Activated CD4-positive, alpha-beta T cell treated with anti-CD3 and anti-CD28 coated beads for 24 hours (primary cell): ENCODE measurements at places on chromosomes 11 and 22.

GRCh38 chr11:66429983-66430602 is 8.6 kb downstream of the MRPL11 start:
- peak; percentile 79 for DNase-seq

- DNase-seq, result no peak
These were observed 1.9 kb downstream of the SLC25A45 start for GRCh38 chr11:65380460-65381119.

DNA sequence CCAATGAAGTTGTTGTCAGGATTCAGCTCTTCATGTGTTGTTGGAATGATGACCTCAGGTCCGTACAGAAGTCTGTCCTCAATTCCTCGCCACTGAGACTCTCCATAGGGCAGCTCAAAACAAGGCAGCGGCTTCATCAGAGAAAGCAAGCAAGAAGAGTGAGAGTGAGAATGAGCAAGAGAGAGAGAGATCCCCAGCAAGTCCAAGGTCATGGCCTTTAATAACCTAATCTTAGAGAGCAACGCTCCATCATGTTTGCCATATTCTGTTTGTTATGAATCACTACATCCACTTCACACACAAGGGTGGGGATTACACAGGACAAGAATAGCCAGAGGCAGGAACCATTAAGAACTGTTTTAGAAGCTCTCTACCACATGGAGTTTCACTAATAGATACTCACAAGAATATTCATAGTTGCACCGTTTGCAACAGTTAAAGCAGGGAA is 23.3 kb upstream of the MMP7 start:
- no peak for DNase-seq

GRCh38 chr22:46250783-46251125 is 661 bp upstream of the CDPF1 start:
- DNase-seq, result no peak

- DNase-seq, result no peak
These were observed 7.7 kb downstream of the MUC2 start for GRCh38 chr11:1082346-1082727.

DNA sequence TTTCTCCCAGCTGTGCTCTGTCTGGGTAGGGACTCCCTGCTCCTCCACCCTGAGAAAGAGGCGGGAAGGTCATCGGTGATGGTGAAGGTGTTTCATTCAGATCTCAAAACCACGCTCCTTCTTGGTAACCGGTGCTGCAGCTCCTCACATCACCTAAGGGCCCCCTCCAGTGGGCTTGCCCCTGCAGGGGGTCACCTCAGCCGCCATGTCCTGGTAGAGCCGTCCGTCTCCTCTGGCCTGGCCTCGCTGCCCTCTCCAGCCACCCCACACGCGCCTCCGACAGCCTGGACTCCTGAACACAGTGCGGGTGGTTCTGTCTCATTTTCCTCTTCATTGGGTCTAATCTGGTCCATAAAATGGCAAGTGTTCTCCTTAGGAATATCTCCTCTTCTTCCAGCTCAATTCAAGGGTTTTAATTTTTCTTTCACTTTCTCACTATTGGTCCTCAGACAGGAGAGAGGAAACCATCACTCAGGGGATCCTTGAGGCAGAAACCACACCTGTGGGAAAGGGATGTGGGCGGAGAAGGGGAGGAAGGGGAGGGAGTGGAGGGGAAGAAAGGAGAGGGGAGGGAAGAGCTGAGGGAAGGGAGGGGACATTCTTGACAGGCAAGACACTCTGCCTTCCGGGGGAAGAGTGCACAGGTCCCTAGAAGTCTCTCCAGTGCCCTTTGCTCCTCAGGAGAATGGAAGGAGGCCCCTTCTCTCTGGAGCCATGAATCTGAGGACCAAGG is 1338.4 kb downstream of the TBC1D22A start:
- DNase-seq, result no peak

DNA sequence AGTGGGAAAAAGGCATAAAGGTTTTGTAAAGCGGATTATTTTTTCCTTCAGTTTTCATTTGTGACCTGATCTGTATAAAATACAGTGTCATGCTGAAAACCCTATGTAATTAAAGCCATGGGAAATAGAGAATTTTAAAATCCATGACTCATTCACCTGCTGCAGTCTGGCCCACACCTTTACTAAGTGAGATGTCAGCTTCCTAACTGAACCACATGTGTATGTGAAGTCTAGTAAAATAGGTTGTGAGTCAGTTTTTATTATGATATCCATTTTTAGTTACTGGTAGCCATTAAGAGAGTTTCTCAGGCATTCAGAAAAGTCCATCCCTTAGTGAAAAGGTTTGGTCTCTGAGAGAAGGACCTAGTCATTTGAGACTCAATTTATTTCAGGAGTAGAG is 60.9 kb downstream of the TRIM44 start:
- no peak for DNase-seq

DNA sequence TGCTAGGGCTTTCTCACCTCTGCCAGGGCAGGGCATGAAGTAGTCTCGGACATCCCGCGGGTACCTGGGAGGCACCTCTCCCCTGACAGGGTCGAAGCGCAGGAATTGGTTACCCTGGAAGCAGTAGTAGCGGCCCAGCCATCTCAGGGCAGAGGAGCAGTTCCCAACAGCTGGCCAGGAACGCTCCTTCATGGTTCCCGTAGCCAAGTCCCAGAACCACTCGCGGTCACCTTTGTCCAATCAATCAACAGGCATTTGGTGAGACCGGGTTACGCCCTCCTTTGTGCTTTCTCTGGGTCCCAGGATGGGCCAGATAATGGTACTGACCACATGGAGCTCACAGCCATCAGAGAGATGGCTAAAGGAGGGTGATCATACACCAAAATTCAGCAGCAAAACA is 3.4 kb downstream of the HPX start:
- no peak for DNase-seq

DNA sequence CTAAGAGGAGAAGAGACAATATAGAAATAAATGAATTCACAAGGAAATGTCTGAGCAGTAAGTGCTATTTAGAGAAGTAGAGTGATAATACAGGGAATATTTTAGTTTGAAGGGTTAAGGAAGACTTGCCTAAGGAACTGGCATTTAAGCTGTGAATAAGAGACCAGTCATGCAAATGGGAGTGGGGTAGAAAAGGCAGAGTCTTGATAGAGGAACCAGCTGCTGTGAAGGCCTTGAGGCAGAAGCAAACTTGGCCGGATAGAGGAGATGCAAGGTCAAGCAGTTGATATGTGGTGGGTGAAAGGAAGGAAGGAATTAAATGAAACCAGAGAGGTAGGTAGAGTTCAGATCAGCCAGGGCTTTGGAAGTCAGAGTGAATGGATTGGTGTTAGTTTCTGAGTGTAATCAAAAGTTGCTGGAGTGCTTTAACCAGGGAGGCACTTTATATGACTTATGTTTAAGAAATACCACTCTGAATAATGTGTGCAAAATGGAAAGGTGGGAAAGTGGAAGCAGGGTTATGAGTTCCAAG is 198.4 kb upstream of the SESN3 start:
- no peak for DNase-seq

DNA sequence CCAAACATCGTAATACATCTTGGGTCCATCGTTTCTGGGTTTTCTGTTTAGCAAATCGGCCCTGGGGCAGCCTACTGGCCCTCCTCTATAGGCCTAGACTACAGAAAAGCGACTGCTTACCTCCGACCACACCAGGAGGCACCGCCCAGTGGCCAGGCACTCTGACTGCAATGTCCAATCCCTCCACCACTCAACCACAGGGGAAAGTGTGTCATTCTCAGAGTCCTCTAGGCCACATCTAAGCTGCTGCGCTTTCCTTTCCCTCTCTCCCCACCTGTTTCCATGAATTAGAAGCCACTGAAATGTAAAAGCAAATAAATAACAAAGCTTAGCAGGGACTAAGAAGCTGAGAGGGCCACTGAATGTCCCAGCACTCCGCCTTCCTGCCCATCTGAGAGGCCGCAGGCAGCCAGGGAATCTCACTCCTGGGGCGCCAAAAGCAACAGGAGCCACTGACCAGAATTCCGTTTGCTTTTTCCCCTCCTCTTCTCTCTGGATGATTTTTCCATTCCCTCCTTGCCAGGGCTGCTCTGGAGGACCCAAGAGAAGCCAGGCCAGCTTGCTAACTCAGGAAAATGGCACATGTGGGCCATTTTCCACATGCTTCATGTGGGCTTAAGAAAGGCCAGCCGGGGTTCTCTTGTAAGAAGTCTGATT is 50.1 kb upstream of the FLI1 start:
- no peak for DNase-seq

DNA sequence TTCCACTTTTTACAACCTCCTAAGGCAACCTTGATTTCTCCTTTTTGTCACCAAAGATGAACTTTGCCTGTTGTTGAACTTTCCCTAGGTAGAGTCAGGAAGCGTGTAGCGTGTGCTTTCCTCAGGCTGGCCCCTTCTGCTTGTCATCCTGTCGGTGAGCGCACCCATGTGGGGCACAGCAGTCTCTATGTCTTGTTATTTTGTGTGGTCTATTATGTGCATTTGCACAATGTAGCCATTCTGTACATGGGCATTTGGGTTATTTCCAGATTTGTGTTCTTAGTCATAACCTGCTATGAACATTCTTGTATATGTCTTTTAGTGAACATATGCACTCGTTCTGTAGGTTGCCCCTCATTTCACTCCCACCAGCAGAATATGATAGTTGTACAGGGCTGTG is 34.9 kb downstream of the CABIN1 start:
- no peak for DNase-seq

- DNase-seq, result no peak
These were observed 8.4 kb downstream of the CRYBA4 start for GRCh38 chr22:26629988-26630761.

GRCh38 chr11:36212564-36213392 is 76.4 kb downstream of the COMMD9 start:
- no peak for DNase-seq

- DNase-seq, result no peak
These were observed 29.8 kb downstream of the MUC6 start for GRCh38 chr11:1006762-1007161.

DNA sequence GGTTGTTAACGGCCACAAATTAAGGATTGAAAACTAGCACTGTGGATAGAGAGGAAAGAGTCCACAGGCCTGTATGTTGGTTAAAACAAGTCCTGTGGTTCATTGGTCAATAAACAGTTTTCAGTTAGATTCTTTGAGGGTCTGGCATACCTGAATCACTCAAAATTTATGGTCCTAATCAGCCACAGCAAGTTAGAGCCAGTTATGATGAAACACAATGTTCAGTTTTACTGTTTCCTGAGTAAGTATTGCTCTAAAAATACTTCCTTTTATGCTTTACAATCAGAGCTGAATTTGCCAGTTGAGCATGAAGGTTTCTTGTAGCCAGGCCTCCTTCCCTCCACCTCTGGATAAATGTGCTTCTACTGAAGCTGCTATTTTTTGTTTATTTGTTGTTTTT is 12.9 kb upstream of the CAT start:
- DNase-seq, result no peak

GRCh38 chr22:32589007-32589406 is 114.4 kb downstream of the FBXO7 start:
- DNase-seq, result no peak

- no peak for DNase-seq
These were observed 92.9 kb upstream of the THY1 start for GRCh38 chr11:119515771-119516400.

GRCh38 chr11:125111343-125112207 is at the start of gene TMEM218:
TSS of gene TMEM218 (minus strand) at chr11:125111626. CDS start at chr11:125102241, 9,385 bp downstream.
- DNase-seq, result peak; percentile 95

DNA sequence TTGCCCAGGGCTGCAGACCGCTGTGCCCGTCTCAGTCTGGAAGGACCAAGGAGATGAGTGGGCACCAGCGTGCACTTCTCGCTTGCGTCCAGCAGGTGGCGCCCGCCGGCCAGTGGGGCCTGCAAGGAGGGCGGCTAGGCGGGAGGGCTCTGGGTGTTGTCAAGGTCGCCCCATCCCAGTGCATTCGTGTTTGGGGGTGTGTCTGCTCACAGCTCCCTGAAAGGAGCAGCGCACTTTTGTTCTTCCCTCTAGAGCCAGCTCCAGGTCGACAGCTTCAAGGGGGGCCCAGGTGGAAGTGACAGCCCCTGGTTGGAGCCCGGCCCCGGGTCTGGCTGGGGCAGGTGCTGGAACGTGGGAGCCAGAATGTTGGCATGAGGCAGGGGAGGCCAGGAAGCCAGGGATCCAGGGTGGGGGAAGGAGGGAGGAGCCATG is 23.4 kb upstream of the MPPED1 start:
- peak; percentile 63 for DNase-seq

DNA sequence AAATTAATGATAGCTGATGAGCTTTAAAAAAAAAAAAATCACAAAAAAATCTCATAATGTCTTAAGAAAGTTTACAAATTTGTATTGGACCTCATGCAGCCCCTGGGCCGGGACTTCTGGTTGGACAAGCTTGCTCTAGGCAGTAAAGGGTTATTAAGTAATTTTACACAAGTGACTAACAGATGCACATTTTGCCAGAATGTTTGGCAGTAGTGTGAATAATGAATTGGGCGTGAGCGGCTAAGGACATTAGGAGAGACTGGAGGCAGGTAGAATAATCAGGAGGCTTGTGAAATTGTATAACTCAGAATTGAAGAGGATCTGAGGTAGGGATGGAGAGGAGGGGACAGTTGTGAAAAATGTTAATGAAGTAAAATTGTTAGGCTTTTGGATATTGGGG is 77.4 kb downstream of the HIPK3 start:
- no peak for DNase-seq
